ENCODE measurements at places on chromosomes 1 and 21.

GRCh38 chr1:152566681-152567080 is at the start of gene LCE3E:
Gene LCE3E (minus strand): TSS chr1:152566780. CDS start chr1:152566208, 572 bp downstream.
- no peak for DNase-seq

GRCh38 chr1:31412732-31413404 is at the start of gene SERINC2:
Gene SERINC2 (plus strand): TSS chr1:31413213. CDS start chr1:31413266, 53 bp downstream.
- DNase-seq = no peak

- no peak for DNase-seq
Measured at GRCh38 chr1:27548136-27548853, 55.6 kb downstream of the AHDC1 start.

DNA sequence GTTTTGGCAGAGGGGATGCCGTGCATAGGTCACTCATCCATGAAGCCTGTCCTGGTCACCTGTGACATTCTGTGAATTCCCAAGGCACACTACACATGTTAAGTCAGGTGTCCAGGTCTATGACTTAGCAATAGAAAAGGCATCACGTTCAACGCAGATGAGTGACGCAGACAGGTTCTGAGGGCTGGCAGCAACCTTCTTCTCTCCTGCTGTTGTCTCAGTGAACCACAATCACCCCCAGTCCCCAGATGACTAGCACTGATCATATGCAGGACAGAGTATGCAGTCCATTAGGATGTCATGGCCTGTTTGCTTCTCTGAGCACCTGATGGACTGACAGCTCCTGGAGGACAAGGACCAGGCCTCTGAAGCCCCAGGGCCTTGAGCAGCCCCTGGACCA is 157.8 kb upstream of the KAZN start:
- DNase-seq = no peak

DNA sequence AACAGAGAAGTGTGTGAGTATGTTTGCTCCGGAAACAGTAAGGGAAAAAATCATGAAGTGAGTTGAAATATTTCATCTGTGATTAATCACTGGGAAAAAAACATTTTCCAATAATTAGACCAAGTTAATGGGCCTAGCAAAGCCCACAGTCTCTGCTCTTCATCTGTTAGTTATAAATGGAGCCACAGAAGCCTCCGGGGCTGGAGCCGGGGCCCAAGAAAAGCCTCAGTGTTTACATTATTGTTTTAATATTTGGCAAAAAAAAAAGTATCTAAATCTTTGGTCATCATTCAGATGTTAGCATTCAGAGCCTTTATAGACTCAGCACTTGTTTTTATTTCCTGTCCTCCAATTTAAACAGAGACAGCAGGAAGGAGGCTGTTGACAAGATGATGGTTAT is 115.0 kb downstream of the UBE2U start:
- DNase-seq = no peak

GRCh38 chr1:180571060-180571831 is 12.5 kb downstream of the OVAAL start:
- no peak for DNase-seq

DNA sequence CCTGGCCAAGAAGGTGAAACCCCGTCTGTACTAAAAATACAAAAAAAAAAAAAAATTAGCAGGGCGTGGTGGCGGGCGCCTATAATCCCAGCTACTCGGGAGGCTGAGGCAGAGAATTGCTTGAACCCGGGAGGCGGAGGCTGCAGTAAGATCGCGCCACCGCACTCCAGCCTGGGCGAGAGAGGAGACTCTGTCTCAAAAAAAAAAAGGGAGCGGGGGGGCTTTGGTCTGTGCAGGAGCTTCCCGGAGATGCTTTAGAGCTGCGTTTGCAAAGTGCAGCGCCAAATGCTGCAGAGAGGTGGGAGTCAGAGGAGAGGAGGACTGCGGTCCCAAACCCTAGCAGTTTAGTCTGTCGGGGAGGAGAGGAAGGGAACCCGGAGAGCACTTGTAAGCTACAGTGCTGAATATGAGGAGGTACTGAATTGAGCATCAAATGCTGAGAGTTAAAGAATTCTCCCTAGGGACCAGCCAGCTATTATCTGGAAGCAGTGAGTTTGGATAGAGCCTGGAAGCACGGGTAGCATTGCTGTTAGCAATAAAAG is 569 bp downstream of the FALEC start:
- DNase-seq = no peak

GRCh38 chr1:101130673-101131072 is 105.1 kb upstream of the DPH5 start:
- DNase-seq = no peak

DNA sequence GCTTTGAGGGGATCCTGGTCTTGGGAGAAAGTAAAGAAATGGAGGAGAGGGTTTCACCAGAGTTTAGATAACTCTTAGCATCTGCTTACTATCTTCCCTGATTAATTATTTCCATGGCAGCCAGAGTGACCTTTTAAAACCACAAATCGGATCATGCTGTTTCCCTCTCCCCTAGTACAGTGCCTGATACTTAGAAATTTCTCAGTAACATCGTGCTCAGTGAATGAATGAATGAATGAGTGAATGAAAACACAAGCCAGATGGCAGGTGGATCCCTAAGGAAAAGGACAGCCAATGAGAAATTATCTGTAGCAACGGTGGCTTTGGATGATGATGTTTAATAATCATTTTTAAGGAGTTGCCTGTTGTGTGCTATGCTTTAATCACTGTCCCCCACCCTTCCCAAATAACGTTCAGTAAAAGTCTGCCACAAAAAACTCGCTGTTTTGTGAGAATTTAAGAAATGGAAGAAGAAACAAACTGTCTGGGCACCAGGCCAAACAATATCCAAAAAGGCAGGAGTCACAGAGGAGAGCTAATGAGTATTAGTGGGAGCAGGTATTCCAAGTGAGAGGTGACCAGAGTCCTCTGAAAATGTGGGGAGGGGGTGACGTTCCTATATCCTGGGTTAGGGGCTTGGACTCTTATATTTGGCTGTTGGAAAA is 737 bp upstream of the SMAP2 start:
- no peak for DNase-seq

DNA sequence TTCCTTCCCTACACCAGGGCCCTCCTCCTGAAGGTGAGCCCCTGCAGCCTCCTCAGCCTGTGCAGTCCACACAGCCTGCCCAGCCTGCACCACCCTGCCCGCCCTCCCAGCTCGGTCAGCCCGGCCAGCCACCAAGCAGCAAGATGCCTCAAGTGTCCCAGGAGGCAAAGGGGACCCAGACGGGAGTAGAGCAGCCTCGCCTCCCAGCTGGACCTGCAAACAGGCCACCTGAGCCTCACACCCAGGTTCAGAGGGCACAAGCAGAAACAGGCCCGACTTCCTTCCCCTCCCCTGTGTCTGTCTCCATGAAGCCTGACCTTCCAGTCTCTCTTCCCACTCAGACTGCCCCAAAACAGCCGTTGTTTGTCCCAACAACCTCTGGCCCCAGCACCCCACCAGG is 38.8 kb downstream of the ZBTB17 start:
- DNase-seq = no peak

All from WERI-Rb-1 (cell line).